ENCODE measurements at places on chromosomes 4 and X.

DNA sequence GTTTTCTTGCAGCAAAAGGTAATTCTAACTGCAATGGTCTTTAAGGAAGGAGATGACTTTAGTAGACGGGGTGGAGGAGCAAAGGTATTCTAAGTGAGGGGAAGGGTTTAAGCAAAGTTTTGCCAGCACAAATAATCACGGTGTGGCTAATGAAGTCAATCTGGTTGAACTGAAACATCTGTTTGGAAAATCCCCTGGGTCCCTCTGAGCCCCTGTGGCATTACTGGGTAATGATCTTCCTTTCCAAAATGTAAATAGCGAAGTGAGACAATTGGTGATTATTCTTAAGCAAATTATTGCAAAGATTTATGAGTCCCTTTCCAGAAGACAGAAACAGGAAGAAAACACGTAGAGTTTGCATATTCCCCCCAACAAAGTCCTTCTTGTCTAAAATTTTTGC, 47.2 kb downstream of the FGFBP1 start:
- no peak for DNase-seq

GRCh38 chrX:19811807-19812604, 75.4 kb downstream of the SH3KBP1 start:
- DNase-seq: no peak

GRCh38 chrX:147322496-147322895, 508.0 kb upstream of the CXorf51A start:
- DNase-seq: no peak

DNA sequence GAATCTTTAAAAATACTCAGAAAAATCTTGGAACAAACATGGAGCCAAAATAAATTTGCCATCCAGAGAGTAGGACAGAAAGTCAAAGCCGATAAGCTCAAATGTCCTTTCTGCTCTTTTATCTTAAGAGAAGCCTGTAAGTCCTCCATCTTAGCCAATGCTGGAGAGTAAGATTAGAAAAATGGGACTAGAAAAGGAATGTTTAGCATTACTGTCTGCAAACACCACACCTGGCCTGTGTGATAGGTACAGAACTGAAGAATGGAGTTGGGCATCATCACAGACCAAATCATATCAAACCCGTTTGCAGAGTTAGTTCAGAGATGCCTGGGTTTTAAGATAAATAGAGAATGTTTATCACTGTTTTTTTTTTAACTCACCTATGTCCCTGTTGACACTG, 10.5 kb upstream of the SLC39A8 start:
- no peak for DNase-seq

DNA sequence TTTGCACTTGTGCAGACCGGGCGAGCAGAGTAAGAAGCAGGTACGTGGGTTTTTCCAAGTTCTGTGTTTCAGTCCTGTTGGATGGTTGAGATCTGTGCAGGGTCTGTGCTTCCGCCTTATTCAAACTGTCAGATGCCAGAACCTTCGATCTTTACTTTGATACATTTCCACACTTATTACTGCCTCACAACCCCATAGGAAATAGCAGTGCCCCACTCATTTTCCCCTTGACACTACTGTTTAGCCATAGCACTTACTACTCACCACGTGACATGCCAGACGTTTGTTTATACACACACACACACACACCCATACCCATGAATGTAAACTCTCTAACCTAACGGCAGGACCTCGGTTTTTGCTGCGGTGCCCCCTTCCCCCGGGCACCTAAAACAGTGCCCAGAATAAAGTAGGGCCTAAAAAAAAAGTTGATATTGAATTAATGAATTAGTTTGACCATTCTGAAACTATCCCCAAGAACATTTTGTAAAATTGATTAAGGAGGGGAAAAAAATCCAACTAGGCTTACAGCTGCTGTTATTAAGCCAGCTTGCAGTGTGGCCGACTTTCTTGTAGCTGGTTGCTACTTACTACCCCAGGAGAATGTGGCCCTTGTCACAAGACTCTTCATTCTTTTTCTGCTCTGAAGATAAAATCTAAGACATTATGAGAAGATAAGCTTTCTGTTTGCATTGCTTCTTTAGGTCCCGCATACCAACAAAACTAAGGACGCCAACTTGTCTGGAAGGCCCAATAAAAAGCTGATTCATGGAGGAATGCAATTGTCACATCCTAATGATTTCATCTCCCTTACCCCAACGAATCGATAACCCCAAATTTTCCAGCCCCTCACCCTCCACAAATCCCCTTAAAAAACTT, 704 bp upstream of the SEPSECS start:
- no peak for DNase-seq

DNA sequence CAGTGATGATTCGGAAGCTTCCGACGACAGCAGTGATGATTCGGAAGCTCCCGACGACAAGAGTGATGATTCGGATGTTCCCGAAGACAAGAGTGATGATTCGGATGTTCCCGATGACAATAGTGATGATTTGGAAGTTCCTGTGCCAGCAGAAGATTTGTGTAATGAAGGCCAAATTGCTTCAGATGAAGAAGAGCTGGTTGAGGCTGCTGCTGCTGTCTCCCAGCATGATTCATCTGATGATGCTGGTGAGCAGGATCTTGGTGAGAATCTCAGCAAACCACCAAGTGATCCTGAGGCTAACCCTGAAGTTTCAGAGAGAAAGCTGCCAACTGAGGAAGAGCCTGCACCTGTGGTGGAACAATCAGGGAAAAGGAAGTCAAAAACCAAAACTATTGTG, 14.2 kb downstream of the CXCR3 start:
- DNase-seq: no peak

GRCh38 chrX:142873214-142873613, 152.5 kb upstream of the SPANXN4 start:
- DNase-seq: no peak

- no peak for DNase-seq
Measured at GRCh38 chr4:183059797-183060196, 39.3 kb upstream of the WWC2 start.

DNA sequence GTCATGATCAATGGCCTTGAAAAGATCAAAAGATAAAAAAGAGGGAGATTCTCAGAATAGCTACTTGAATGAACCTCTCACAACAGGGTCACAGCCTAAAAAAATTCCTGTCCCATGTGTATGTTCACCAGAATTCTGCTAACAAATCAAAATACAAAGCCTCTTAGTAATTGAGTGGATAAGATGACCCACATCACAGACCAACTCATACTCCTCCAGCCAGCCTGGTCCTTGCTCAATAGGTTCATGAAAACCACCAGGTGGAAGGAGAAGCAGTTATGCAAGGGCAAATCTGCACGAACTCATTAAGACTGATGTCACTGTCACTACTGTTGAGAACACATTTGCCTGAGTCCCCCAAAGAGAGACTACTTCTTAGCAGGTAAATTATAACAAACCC, 21.5 kb downstream of the WDFY3 start:
- DNase-seq: no peak

GRCh38 chr4:81664079-81664478, 192.4 kb upstream of the RASGEF1B start:
- no peak for DNase-seq

DNA sequence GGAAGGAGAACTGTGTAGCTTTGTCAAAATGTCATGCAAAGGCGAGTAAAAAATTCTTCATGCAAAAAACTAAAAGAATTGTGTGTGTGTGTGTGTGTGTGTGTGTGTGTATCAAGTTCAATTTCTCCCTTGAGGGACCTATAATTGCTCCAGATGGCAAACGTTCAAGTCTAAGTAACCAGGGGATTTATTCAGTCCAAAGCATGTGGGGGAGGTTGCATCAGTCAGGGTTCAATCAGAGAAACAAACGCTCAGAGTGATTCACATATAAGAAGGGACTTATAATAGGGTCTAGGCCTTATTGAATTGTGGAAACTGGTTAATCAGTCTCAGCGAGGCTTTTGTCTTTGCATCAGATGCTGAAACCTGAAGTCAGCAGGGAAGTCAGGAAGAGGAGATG, 5.0 kb downstream of the DCAF8L1 start:
- DNase-seq: no peak

- no peak for DNase-seq
Measured at GRCh38 chr4:118968005-118968404, 79.4 kb downstream of the SYNPO2 start.

DNA sequence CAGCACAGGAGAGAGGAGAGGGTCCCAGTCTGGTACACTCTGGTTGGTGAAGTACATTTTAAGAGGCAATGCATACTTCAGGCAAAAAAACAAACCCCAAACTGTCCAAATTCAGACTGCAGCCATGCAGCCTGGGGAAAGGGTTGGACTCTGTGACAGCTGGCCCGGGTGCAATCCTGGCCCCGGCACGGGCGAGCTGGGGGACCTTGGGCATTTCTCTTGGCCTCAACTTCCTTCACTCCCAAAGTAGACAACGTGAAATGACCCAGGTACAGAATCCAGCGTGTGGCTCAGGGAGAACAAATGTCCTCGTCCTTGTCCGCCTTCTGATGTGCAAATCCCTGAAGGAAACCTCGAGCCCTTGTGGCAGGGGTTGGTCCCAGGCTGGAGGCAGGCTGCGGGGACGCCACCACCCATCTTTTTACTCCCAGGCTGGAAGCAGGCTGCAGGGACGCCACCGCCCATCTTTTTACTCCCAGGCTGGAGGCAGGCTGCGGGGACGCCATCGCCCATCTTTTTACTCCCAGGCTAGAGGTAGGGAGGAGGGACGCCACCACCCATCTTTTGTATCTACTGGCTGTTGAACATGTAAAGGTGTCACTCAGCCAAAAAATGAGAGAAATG, 62.3 kb downstream of the ACOX3 start:
- no peak for DNase-seq

- no peak for DNase-seq
Measured at GRCh38 chr4:107006218-107006617, 29.9 kb downstream of the DKK2 start.

DNA sequence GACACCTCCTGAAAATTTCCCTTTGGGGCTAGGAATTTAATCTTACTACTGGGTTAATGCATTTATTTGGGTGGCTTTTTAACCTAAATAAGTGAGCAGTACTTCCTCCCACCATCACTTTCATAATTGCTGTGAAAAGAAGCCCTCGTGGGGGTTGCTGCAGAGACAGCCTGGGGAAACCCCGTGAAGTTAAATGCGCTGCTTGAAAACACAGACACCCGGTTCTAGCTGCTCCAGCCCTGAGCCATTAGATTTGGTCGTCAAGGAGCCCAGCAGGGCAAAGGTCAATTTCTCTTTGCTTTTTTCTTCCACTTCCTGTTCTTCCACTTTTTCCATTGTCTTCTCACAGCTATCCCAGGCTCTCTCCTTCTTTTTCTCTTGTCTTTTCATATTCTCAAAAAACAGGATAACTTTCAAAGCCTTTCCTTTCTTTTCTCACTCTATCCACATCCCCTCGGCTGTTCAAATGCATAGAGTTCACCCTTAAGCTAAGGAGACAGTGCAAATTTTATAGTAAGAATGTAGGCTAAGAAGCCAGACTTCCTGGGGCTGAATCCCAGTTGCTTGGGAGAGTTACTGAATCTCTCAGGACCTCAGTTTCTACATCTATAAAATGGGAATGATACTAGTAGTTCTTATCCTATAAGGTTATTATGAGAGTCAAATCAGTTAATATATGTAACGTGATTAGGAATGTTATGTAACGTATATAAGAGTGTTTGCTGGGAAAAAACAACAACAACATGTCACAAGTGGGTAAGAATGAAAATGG, 91.5 kb upstream of the ZNF827 start:
- DNase-seq: no peak

- DNase-seq: no peak
Measured at GRCh38 chr4:144701683-144702233, 55.8 kb downstream of the HHIP start.

Measured in T-helper 22 cell (primary cell).